ENCODE measurements at places on chromosomes 13 and 19. TPM values are rescaled to one million over a fixed set of nuclear protein-coding genes. Genes with fewer than 3 reads are reported as not detected.

GRCh38 chr19:38709671-38710415 lies 34.4 kb downstream of the CAPN12 start:
- no peak for DNase-seq
- peaks cover 47% of the 10 kb centered on the region for H3K27me3 ChIP-seq
- H3K27ac ChIP-seq = peak overlapping the region; percentile 89
- H3K36me3 ChIP-seq = peaks cover 53% of the 10 kb centered on the region
- H3K4me3 ChIP-seq = no peak overlapping the region
- peaks cover 48% of the 10 kb centered on the region for H3K4me1 ChIP-seq

DNA sequence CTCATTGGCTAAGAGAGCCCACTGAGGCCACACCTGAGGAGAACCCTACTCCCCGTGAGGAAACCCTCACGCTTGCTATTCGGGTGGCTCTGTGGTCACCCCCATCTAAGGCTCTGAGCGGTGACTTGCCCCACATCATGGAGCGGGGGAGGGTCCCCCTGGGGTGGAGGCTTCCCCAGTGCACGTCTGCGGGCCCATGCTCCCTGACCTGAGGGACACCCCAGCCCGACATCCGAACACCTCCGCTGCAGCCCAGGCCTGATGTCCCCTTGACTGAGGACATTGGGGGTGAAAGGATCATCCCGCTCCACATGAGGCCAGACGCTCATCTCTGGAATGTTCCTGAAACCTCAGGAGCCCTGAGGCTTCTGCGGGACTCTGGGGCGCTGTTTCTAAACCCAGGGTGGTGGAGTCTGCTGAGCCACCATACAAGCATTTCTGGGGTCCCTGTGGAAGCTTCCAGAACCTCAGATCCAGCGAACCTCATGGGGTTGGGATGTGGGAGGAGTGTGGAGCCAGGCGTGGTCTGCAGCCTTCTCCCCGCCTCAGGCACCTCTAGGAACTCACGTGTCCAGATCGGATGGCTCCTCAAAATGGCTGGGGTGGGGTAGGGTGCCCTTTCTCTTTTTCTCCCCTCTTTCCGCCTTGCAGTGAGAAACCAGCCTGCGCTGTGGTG lies 19.9 kb downstream of the TMED1 start:
- H3K27ac ChIP-seq = peak overlapping the region; percentile 98
- peaks cover 53% of the 10 kb centered on the region for H3K4me1 ChIP-seq
- peak; percentile 79 for DNase-seq
- peak overlapping the region; percentile 96 for H3K4me3 ChIP-seq
- H3K36me3 ChIP-seq = peaks cover 49% of the 10 kb centered on the region
- peaks cover 43% of the 10 kb centered on the region for H3K27me3 ChIP-seq

Gene ERFL
- total RNA-seq = 0.26 TPM

- peaks cover 8% of the 10 kb centered on the region for H3K4me1 ChIP-seq
- no peak overlapping the region for H3K4me3 ChIP-seq
- H3K27ac ChIP-seq = no peak overlapping the region
- no peaks in the 10 kb centered on the region for H3K36me3 ChIP-seq
Measured at GRCh38 chr13:50144246-50145160, 129.3 kb downstream of the KCNRG start.

- DNase-seq = no peak
- peaks cover 19% of the 10 kb centered on the region for H3K36me3 ChIP-seq
- H3K4me1 ChIP-seq = peaks cover 52% of the 10 kb centered on the region
Measured at GRCh38 chr19:51689751-51690453, 3.2 kb upstream of the SPACA6 start.

- DNase-seq = peak; percentile 63
- no peaks in the 10 kb centered on the region for H3K36me3 ChIP-seq
- peaks cover 10% of the 10 kb centered on the region for H3K27me3 ChIP-seq
- H3K27ac ChIP-seq = peak overlapping the region; percentile 100
- peaks cover 57% of the 10 kb centered on the region for H3K4me1 ChIP-seq
Measured at GRCh38 chr19:18415178-18415867, 3.9 kb upstream of the SSBP4 start.
